ENCODE measurements at places on chromosomes 6 and 20. TPM values are rescaled to one million over a fixed set of nuclear protein-coding genes. Genes with fewer than 3 reads are reported as not detected.

The MARCKS gene
- 442 TPM for total RNA-seq

The ATXN1 gene
- 15.5 TPM for total RNA-seq

DNA sequence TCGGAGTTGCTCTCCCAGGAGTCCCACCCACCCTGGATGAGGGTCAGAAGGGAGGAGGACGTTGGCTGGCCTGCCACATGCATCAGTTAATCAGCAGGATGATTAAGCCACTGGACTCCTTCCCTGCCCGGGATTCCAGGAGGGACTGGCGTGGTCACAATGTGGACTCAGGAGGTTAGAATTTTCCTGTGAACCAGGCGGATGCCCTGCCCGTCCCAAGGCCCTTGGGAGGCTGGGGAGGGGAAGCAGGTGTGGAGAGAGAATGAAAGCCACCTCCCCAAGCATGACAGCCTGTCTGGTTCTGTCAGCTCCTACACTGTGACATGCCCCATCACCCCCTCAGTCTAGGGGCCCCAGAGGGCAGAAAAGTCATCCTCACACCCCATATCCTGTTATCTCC is 11.6 kb upstream of the ITPR3 start:
- H3K27me3 ChIP-seq: peaks cover 10% of the 10 kb centered on the region
- H3K27ac ChIP-seq: no peak overlapping the region
- H3K36me3 ChIP-seq: peaks cover 7% of the 10 kb centered on the region
- no peak for DNase-seq
- no peak overlapping the region for H3K4me3 ChIP-seq

- no peak overlapping the region for H3K27ac ChIP-seq
- no peaks in the 10 kb centered on the region for H3K36me3 ChIP-seq
- H3K27me3 ChIP-seq: peaks cover 2% of the 10 kb centered on the region
- no peak for DNase-seq
- H3K4me1 ChIP-seq: peaks cover 5% of the 10 kb centered on the region
Measured at GRCh38 chr6:43927532-43928210, 157.7 kb downstream of the VEGFA start.

- H3K4me3 ChIP-seq: peak overlapping the region; percentile 82
- peaks cover 20% of the 10 kb centered on the region for H3K27me3 ChIP-seq
- H3K27ac ChIP-seq: no peak overlapping the region
- H3K4me1 ChIP-seq: peaks cover 20% of the 10 kb centered on the region
- DNase-seq: no peak
Measured at GRCh38 chr6:43510827-43511163, 649 bp upstream of the LRRC73 start.

Measured in glutamatergic neuron (in vitro differentiated cells).